ENCODE measurements at places on chromosomes 12 and 14. TPM values are rescaled to one million over a fixed set of nuclear protein-coding genes. Genes with fewer than 3 reads are reported as not detected.
A peak's percentile ranks its signal among the peaks of the same experiment; 100 is the strongest.

- no peak for DNase-seq
These were observed 2.4 kb downstream of the GZMH start for GRCh38 chr14:24607081-24607480.

GRCh38 chr12:81077686-81078441 lies at the start of gene ACSS3:
Gene ACSS3 (plus strand): TSS chr12:81078079. CDS start chr12:81078121, 42 bp downstream.
- no peak for DNase-seq

GRCh38 chr12:6222078-6222654 lies 22.0 kb downstream of the CD9 start:
- DNase-seq: no peak

DNA sequence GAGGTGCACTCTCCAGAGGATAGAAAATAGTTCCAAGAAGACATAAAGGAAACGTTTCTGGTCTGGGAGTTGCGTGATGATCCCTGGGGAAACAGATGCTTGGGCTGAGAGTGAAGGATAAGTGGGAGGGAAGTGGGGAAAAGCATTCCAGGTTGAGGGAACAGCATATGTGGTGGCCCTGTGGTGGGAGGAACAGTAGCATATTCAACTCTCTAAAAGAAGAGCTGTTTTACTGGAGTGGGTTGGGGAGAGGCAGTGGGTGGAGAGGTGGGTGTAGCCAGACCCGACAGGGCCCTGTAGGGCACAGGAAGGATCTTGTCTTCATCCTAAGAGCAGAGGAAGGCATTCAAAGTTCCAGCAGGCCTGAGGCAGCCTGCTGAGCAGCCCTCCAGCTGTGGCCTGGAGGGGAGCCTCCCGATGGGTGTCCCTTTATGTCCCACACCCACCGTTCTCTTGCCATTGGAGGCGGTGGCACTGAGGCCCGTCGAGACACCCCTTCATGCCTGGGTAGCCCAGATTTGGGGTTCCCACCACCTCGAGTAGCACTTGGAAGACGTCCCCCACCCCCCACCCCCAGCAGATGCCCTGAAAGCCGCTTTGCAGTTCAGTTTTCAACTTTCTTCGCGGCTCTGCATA lies 310.5 kb upstream of the FKBP4 start:
- no peak for DNase-seq

DNA sequence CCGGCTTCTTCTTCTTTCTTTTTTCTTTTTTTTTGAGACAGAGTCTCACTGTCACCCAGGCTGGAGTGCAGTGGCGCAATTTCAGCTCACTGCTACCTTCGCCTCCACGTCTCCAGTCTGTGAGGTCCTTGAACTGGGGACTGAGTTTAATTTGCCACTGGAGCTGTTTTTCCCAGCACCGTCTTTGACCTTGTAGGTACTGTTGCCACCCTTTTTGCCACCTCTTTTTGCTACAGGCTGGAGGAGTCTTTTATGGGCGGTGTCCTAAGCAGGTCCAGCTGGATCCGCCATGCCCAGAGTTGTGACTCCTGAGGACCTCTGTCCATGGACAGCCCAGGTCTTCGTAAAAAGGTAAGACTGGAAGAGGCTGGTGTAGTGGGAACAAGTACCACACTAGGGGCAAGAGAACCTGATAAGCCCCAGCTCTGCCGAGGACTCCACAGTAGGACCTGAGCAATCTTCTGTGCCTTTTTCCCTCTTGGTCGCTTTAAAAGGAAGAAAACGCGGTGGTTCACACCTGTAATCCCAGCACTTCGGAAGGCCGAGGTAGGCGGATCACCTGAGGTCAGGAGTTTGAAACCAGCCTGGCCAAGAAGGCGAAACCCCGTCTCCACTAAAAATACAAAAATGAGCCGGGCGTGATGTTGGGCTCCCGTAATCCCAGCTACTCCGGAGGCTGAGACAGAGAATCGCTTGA lies 946 bp downstream of the RNU4-2 start:
- DNase-seq: peak; percentile 19

GRCh38 chr12:25977047-25977446 lies 18.6 kb downstream of the RASSF8 start:
- DNase-seq: no peak

DNA sequence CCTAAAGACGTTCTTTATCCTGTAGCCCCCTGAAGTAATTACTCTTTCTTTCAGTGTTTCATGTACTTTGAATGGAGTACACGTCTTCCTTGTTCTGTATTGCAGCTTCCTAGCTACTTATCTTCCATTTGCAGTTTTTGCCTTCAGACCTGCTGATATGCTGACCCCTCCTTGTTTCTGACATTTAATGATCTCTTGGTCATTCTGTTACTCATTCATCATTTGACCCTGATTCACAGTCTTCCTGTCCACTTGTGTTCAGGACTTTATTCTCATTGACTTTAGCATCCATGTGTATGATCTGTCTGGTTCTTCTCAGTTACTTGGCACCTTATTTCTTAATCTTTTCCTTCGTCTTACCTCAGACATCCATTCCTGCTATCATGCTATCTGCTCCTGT lies 22.2 kb downstream of the CPSF2 start:
- no peak for DNase-seq

IFNG-AS1 gene
- polyA plus RNA-seq: not detected

TPH2 gene
- not detected for polyA plus RNA-seq

PLCZ1 gene
- polyA plus RNA-seq: not detected
